ENCODE measurements at places on chromosomes 4 and X.

DNA sequence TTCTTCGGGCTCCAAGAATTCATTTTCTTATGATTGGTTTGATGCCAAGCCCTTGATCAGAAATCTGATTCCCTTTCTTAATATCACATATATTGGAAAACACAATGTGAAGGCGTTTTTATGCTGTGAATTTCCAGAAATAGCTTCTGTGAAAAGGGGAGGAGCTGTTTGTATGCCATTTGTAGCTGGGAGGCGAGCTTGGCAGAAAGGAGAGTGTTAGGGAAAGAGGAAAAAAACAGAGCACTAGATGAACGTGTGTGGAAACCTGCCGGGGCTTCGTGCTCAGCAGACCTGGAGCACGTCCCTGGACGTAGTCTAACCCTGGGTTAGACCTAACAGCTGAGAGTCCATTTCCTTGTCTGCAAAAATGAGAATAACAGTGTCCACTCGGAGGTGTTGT lies 3.4 kb downstream of the CLCN4 start:
- no peak for DNase-seq

DNA sequence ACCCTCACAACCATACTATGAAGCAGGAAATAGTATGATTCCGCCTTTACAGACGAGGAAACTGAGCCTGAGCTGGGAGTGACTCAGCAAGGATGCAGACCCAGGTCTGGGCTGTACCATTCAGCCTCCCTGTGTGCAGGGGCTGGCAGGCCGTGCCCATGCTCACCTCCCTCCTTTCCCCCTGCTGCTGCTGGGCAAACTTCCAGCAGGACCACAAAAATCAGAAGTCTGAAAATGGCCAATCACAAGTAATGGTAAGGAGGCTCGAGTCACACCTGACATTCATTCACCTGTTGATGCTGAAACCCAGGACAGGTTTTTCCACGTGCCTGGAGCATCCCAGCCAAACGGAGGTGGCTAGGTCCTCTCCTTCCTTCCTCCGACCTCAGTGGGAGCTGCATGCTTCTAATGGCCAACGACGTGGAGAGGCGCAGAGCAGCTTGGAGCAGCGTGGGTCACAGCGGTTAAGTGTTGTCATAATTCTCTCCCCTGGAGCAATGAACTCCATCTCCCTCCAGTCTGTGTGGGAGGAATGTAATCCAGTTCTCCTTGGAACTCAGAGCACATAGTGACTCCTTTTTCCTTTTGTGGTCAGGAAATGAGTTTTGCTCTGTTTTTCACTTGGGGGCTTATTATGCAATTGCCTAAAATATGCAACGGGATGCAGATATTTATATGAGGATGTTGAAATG lies 371.7 kb downstream of the BCOR start:
- DNase-seq: no peak

DNA sequence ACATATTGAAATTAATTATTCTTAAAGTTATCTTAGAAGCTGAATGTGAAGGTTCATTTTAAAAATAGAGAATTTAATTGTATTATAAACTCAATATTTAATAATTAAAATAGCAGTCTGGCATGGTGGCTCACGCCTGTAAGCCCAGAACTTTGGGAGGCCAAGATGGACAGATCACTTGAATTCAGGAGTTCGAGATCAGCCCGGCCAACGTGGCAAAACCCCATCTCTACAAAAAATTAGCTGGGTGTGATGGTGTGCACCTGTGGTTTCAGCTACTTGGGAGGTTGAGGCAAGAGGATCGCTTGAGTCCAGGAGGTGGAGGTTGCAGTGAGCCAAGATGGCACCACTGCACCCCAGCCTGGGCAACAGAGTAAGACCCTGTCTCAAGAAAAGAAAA lies 659.9 kb upstream of the AGA start:
- no peak for DNase-seq

DNA sequence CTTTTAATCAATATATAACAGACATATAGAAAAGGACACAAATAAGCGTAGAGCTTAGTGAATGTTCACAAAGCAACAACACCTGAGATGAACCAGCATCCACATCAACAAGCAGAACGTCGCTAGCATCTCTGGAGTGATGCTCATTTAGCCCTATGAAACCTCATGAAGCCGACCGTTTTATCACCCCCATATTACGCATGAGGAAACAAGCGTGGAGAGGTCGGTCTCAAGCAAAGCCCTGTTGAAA lies 524 bp upstream of the RPS3A start:
- no peak for DNase-seq

DNA sequence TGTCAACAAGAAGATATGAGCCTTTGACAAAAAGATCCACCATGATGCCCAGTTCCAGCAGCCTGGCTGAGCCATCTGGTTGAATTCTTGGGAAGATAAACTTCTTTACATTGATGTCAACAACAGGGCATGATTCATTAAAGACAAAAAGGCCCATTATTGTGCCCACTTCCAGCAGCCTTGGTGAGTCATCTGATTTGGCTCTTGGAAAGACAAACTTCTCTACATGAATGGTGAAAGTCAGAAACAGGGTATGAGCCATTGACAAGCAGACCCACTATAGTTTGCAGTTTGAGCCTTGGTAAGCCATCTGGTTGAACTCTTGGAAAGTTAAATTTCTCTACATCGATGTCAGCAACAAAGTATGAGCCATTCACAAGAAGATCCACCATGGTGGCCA lies 4.1 kb upstream of the CSF2RA start:
- no peak for DNase-seq

Measured in Panc1 (cell line).